Large intestine (tissue), 12 donors: ENCODE measurements at places on chromosomes 12 and 14.
A peak's percentile ranks its signal among the peaks of the same experiment; 100 is the strongest.

GRCh38 chr14:79325071-79325470, 886.2 kb downstream of the DIO2 start:
- no peak for DNase-seq

- DNase-seq = no peak
Measured at GRCh38 chr12:127941332-127941731, 325.6 kb upstream of the TMEM132C start.

DNA sequence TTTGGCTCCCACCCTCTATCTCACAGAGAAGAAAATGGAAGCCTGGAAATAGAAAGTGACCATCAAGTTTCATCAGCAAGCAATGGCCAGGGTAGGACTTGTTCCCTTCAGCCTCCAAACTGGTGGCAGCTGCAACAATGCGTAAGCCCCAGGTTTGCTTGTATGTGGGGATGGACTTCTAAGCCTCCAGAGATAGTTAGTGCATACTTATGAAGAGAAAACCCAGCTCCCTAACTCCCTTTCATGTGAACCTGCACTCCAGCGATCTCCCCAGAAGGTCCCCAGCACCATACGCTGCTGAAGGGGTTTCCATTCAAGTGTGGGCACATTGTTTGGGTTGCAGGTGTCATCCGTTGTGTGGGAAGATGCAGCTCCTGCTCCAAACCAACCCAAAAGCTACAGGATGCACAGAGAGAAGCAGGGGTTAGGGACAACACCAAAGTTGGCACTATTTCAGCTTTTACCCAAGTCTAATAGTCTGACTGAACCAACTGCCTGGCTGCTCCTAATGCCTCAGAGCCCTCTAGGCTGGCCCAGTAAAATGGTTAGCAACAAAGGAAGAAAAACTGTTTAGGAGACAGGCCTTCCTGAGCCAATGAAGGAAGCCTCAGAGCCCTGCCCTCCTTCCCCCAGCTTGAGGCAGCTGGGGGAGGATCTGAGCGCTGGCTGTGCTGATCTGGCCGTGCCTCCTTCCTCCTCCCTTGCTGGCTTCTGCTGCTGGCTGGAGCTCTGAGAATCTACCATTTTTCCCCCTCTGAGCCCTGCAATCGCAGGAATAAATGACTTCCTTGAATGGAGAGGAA, 12.3 kb downstream of the ZFP36L1 start:
- no peak for DNase-seq

GRCh38 chr12:85405781-85406522, 125.9 kb downstream of the ALX1 start:
- no peak for DNase-seq

- DNase-seq = no peak
Measured at GRCh38 chr12:132478845-132479244, 11.1 kb upstream of the FBRSL1 start.

- no peak for DNase-seq
Measured at GRCh38 chr14:55152052-55152753, 23.2 kb downstream of the LGALS3 start.

- no peak for DNase-seq
Measured at GRCh38 chr12:1174659-1175058, 183.6 kb downstream of the ERC1 start.

GRCh38 chr12:873954-874353, 75.5 kb downstream of the RAD52 start:
- DNase-seq = no peak

- no peak for DNase-seq
Measured at GRCh38 chr14:40630471-40630870, 976.2 kb upstream of the LRFN5 start.

- no peak for DNase-seq
Measured at GRCh38 chr12:6935371-6936193, 7.8 kb downstream of the ATN1 start.

DNA sequence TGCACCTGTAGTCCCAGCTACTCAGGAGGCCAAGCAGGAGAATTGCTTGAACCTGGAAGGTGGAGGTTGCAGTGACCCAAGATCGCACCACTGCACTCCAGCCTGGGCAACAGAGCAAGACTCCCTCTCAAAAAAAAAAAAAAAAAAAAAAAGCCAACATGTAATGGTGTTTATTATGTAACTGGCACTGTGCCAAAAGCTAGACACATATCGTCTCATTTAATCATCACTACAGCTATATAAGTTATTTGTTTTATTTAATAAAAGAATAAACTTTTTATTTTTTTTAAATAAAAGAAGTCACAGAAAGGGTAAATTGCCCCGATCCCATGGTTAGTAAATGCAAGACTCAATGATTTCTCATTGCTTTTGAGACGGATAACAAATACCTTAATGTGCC, 76.9 kb downstream of the PTCSC3 start:
- no peak for DNase-seq

DNA sequence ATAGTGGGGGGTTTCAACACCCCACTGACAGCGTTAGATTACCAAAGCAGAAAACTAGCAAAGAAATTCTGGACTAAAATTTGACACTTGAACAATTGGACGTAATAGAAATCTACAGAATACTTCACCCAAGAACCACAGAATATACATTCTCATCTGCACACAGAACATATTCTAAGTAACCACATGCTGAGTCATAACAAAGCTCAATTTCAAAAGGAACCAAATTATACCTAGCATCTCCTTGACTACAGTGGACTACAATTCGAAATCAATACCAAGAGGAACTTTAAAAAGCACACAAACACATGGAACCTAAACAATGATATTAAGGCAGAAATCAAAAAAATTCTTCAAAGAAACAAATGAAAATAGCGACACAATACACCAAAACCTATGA, 871.6 kb upstream of the MDGA2 start:
- no peak for DNase-seq

GRCh38 chr14:68409387-68409786, 383.5 kb downstream of the ZFP36L1 start:
- no peak for DNase-seq

DNA sequence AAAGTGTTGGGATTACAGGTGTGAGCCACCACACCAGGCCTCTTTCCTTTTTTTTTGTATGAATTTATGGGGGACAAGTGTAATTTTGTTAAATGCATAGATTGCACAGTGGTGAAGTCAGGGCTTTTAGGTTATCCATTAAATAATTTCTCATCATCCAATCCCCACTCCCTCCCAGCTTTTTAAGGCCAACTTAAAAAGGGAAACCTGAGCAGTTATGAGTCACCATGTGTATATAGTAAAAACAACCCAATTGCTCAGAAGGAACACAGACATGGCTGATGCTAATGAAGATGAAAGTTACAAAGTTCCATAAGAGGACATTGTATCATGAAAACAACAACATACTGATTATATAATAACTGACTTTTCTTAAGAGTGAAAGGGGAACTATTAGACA, 25.6 kb upstream of the ARID2 start:
- DNase-seq = no peak

GRCh38 chr14:87996291-87996592, 3.3 kb upstream of the GALC start:
- no peak for DNase-seq

DNA sequence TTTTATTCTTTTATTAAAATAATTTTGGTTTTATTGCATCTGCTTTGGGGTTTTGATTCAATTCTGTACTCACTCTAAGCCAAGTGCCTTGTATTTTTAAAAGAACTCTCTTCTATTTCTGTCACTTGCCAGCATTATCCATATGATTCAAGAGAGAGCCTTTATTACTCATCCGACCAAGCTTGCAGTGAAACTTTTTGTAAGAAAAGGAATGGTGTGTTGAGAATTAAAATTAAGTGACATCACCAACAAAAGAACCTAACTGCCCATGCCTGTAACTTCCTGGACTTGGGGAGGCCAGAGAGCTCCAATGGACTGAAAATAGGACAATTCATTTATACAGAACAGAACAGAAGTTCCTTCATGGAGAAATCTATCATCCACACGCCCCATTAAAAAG, 52.1 kb downstream of the GALNT4 start:
- DNase-seq = no peak

- no peak for DNase-seq
Measured at GRCh38 chr14:33734387-33734786, 216.5 kb downstream of the EGLN3 start.

GRCh38 chr14:68513838-68514607, 278.8 kb downstream of the ZFP36L1 start:
- DNase-seq = no peak

- DNase-seq = no peak
Measured at GRCh38 chr12:128818065-128819022, 5.4 kb downstream of the SLC15A4 start.

- no peak for DNase-seq
Measured at GRCh38 chr12:62917926-62918325, 17.0 kb downstream of the PPM1H start.

DNA sequence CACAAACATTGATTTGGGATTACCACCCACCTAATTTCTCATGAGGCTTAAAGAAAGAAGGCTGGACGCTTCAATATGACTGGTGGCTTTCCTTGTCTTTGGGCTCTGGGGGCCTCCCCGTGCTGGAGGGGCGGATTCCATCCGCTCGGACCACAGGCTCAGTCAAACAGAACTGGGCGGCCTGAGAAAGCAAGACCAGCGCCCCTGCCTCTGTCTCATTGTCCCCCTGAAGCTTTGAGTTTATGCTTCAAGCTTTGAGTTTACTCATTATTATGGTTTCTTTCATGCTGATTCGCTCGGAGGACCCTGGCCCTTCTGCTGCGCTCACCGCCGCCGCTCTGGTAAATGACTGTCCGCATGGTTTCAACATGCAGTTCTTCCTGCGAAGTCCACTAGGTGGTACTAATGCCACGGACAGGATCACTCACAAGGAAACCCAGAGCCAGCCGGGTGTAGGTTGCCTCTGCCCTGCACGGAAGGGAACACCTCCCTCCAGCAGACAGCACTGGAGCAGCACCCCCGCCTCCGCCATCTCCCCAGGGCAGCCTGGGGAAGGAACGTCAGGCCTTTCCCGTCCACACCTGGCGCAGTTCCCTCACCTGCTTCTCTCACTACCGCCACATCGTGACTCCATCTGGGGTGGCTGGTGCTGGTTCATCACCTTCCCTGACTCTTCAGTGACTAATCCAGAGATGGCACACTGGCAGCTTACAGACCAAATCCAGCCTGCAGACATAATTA, 13.2 kb upstream of the TIGAR start:
- peak; percentile 87 for DNase-seq

DNA sequence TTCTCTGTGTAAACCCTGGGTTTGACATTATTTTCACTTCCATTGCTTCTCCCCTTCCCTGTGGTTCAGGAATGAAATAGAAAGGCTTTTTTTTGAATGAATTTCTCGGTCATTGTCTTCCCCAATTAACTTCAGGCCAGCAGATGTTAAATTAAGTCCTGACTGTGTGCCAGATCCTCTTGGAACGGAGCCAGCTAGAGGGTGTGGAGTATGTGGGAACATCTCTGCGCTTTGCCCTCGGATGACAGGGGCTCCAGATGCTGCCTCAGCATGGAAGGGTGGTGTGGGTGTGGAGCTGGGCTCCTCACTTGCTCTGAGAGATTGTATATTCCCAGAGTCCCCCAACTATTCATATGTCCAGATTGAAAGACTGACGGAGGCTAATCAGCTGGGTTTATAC, 13.1 kb downstream of the KRT85 start:
- no peak for DNase-seq

- no peak for DNase-seq
Measured at GRCh38 chr14:23538785-23539184, 12.8 kb downstream of the ZFHX2 start.

DNA sequence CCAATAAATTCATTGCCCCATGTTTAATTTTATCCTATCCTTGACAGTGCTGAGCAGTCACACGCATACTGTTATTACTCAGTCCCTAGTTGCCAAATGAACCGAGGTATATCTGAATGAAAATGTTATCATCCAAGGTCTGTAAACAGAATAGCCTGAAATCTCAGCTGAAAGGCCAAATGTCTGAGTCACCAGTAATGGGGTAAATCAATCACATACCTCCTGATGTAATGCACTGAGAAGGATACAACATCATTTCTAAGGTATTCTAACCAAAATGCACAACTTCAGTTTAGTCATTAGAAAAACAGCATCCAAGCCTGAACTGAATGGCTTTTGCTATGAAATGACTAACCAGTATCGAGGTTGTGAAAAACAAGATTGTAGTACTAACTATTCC, 228.6 kb downstream of the DPF3 start:
- DNase-seq = no peak

DNA sequence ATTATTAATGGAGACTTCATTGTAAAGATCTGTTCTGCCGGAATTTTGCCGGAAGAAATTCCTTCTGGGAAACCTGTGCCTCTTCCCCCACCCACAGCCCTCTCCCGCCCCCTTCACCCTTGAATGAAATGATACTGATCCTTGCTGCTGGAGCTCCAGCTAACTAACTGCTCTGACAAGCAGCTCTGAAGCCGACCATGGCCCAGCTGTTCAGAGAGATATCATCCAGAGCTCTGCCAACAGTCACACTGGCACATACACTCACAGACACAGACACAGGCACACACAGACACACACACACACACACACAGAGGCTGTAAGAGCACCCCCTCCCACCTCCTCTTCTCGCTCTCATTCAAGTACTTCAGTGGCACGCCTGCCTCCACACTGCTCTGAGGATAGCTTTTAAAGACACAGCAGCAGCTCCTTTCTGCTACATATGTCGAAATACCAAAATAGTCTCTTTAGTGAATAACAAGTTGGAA, 88.6 kb downstream of the R3HDM2 start:
- peak; percentile 22 for DNase-seq

DNA sequence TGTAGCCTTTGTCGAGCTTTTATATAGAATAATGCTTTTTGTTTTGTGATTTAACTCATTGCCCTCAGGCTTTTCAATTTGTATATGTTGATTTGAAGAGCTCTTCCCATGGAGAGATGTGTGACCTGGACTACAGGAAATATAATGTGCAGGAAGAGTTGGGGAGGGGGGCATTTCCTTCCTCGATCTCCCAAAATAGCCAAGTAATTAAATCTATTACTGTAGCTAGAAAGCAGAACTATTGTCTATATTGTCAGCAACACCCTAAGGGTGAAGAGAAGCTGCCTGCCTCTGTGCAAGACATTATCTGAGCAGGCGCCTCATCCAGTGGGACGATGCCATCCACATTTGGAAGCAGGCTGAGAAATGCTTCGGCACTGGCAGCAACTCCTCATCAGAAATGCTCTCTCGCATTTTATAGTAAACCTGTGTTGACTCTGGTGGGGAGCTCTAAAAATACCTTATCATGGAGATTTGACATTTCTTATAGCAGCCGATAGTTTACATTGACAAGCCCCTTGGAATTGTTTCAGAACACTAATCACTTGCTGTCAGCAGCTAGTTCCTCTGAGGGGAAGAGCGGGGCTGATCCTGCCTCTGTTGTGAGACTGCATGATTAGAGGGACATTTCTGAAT, 392.5 kb upstream of the RGS6 start:
- no peak for DNase-seq

GRCh38 chr12:12803186-12803585, 10.0 kb upstream of the DDX47 start:
- peak; percentile 92 for DNase-seq

GRCh38 chr14:93970585-93970964, 5.8 kb downstream of the ASB2 start:
- DNase-seq = no peak

- DNase-seq = peak; percentile 50
Measured at GRCh38 chr12:124633365-124634362, 66.3 kb upstream of the NCOR2 start.

GRCh38 chr14:68211421-68211820, 391.8 kb downstream of the RAD51B start:
- DNase-seq = no peak
